ENCODE measurements at places on chromosomes 1 and 21.

- no peak for DNase-seq
These were observed 236.8 kb downstream of the SMYD3 start for GRCh38 chr1:246270236-246270635.

DNA sequence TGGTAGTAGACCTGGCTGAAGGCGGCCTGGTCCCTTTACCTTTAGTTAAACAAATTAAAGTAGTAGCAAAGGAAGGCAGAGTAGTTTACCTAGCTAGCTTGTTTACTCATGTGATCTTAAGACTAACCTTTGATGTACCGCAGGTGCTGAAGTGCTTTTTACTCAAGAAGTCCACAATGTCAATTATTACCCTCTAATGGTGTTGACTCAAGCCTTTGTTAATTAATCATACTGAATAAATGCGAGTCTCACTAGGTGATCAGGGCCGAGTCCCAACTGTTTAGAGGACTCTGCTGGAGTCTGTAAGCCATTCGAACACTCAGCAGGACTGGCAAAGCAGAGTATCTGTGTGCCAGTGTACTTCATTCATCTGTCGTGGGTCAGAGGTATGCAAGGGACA, 381.1 kb upstream of the NCAM2 start:
- DNase-seq, result no peak

GRCh38 chr1:166721145-166721544, 118.1 kb upstream of the POGK start:
- DNase-seq, result no peak

DNA sequence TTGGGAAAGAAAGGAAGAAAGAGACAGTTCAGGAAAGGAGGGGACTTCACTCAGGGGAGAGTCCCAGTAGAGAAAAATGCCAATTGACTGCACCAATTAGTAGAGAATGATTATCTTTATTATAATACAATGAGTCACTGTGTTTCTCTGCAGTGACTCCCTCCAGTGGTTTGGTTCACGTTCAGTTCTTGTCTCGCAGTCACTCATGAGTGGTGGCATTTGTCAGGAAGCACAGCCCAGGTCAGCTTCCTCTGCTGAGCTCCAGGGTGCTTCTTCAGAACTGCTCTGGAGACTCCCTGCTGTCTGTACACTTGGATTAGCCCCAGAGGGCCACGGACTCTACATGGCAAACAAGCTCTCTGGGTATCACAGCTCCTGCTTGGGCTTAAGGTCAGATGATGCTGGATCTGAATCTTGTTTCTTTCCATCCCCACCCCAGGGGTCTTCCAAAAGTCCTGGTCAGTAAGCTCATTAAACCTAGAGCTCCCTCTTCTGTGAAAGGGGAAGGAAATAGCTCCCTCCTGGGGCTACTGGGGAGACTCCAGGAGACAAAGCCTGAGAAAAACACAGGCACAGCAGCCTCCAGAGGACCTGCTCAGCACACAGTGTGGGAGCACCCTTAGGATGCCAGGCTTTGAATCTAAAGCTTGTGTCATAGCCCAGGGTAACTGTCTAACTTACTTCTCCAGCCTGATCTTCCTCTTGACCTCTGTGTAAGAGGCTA, 619.0 kb downstream of the AJAP1 start:
- no peak for DNase-seq
